ENCODE measurements at places on chromosomes 5 and 9.

DNA sequence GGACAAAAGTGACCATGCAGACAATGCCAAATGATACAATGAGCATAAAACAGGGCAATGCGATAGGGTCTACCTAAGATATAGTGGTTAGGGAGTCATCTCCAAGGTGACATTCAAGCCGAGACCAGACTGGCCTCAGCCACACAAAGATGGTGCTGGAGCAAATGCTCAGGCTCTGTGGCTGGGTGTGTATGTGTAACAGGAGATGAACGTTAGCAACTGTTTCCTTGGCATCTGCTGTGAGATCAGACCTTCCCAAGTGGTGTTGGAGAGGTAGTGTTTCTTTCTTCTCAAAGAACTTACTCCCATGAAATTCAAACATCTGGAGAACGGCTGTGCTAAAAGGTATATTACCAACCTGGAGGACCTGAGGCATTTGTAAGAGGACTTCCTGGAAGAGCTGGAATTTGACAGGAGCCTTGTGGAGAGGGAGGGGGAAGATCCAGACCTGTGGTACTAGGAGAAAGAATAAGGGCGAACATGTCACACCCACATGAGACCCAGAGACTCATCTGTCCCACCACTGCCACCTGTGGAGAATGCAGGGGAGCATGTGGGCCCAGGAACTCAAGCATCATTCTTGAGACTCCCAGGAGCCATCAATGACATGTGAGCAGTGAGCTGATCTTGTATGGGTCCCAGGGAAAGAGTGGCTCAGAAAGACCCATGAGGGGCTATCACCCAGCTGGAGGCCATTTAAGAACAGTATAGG lies 21.4 kb upstream of the ANXA6 start:
- DNase-seq, result no peak

GRCh38 chr5:891117-891836 lies 1.3 kb downstream of the BRD9 start:
- peak; percentile 77 for DNase-seq

GRCh38 chr5:74378464-74378863 lies 262.1 kb downstream of the ENC1 start:
- DNase-seq, result no peak

DNA sequence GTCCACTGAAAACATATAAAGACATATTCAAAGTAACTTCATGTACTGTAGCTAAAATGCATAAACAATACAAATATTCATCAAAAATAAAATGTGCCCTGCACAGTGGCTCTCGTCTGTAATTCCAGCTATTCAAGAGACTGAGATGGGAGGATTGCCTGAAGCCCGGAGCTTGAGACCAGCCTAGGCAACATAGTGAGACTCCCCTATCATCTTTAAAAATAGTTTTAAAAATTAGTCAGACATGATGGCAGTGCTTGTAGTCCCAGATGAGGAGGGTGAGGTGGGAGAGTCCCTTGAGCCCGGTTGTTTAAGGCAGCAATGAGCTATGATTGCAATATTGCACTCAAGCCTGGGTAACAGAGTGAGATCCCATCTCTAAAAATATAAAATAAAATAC lies 534.1 kb downstream of the ANXA1 start:
- DNase-seq, result no peak

- DNase-seq, result no peak
These were observed 483.7 kb downstream of the ENC1 start for GRCh38 chr5:74156728-74157383.

DNA sequence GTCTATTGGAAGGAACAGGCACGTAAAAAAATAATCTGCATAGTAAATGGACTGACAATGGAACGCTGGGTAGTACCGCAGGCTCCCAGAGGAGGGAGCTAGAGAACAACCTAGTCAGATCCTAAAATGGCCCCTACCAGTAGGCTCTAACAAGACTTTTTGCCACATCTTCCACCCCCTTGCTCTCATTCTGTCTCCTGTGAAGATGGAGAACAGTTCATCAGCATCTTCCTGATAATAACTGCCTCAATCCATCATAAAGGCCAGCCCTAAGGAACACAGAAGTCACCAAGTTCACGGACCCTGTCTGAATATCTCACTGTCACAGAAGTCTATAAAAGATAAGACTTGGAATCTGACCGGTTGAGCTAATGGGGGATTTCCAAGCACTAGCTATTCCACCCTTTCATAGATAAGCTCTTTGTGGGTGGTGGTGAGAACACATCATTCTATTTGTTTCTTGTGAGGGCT lies 133.4 kb downstream of the SLC1A3 start:
- peak; percentile 39 for DNase-seq

GRCh38 chr9:38621434-38622287 lies 1.3 kb upstream of the ANKRD18A start:
- DNase-seq, result peak; percentile 3

- no peak for DNase-seq
These were observed 71.5 kb upstream of the MEF2C start for GRCh38 chr5:88954511-88954910.
